HuH-7.5 (cell line): ENCODE measurements at places on chromosomes 4 and X.

- no peak for DNase-seq
Measured at GRCh38 chrX:1778817-1779216, 164.0 kb downstream of the ASMT start.

GRCh38 chrX:105475801-105476200, 255.3 kb upstream of the TEX13A start:
- no peak for DNase-seq

- no peak for DNase-seq
Measured at GRCh38 chr4:87529187-87529586, at the start of gene SPARCL1. TSS of gene SPARCL1 (minus strand) at chr4:87529376. CDS start at chr4:87499574, 29,802 bp downstream.

- DNase-seq: peak; percentile 44
Measured at GRCh38 chr4:98261405-98262291, 464 bp downstream of the RAP1GDS1 start.

DNA sequence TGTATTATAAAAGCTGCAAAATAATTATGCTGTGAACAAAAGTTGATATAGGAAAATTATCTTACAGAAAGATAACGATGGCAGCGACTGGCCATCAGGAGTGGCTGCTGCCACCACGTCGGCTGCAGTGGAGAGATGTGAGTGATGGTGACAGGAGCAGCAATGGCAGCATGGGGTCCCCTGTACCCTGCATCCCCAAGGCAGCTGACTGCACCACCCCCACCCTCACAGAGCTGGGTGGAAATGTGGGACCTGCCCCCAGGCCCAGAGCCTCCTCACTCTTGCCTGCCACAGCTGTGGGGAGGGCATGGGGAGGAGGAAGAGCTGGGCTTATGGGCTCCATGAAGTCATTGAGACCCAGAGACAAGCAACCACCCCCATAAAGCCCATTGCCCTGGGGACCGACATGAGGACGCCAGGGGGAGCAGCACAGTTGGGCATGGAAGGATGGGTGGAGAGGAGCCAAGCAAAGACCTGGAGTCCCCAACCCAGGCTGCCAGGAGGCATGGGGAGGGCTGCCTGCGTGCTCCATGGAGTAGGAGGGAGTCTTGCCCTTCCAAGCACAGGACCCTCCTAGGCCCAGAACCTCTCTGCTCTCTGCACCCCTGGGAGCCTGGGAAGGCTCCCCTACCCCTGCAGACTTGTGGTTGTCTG, 1090.5 kb downstream of the PCDH18 start:
- no peak for DNase-seq

DNA sequence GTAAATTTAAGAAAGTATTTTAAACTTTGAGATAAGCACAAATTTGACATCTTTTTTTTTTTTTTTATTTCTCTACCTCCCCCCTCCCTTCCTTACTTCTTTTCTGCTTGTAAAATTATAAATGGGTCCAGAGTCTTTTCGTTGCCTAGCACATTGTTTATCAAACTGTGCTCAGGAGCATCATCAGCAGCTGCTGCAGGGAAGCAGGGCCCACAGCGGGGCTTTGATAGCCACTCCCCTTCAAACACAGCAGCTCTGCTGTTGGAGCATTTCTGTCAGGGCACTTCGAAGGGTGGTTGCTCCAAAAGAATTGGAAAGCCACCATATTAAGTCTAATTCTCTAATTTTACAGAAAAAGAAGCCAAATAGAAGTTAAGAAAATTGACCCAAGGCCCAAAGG, 588.3 kb downstream of the SPRY1 start:
- no peak for DNase-seq

- no peak for DNase-seq
Measured at GRCh38 chr4:123557857-123558536, 161.4 kb downstream of the SPRY1 start.

GRCh38 chr4:124278477-124278876, 434.1 kb downstream of the ANKRD50 start:
- no peak for DNase-seq
